RWPE1 (cell line): ENCODE measurements at places on chromosomes 6 and 20.

DNA sequence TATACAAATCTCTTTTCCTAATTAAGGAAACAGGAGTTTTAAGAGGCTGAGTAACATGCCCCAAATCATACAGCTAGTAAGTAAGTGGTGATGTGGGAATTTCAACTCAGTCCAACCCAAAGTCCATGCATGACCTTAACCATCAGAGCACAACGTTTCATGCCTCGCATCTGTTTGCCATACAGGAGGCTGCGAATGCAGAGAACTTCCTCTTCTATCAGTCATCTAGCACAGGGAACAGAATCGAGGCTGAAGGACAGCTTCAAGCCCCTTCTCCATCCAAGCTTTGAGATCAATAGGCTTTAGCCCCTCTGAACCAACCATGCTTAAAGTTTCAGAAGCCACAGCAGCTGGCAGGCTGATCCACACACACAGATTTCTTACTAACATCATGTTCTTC is 113.2 kb downstream of the MAFB start:
- DNase-seq, result no peak

DNA sequence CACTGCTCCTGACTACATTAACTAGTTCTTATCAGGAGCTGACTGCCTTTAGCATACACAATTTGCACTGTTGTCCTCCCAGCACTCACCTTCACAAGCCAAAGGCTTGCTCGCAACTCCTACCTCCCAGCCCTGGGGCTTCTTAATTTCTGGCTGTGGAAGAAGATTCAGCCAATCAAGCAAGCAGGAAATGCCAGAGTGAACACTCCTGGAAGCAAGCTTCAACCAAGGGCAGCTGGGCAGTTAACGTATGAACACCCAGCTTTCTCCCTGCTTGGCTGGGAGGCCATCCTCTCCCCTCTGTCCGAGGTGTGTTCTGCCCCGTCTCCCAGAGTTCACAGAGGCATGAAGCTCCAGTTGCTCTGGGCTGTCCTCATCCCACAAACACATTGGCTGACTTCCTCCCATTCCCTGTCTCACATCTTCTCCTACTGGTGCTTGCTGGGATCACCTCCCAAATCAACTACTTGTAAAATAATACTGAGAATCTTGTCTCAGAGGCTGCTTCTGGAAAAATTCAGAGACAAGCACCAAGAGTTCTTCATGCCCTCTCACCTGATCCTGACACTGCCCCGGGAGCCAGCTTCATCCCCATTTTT is 15.3 kb upstream of the SRSF6 start:
- no peak for DNase-seq

DNA sequence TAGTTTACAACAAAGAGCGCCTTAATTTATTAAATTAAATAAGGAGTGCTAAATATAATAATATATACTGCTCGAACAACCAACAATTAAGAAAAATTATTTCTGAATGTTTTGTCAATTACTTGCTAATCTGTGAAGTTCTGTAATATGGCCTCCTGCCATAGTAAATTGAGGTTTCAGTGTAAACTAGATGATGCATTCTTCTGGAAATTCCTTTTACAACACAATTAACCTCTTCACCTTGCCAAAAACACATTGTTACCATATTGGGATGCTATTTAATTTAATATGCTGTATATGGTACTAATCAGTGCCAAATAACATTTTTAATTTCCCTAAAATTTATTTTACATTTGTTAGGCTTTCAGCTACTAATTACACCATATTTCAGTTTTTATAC is 808.4 kb upstream of the CITED2 start:
- no peak for DNase-seq

- no peak for DNase-seq
These were observed 228.8 kb downstream of the TBC1D32 start for GRCh38 chr6:121105461-121105860.

DNA sequence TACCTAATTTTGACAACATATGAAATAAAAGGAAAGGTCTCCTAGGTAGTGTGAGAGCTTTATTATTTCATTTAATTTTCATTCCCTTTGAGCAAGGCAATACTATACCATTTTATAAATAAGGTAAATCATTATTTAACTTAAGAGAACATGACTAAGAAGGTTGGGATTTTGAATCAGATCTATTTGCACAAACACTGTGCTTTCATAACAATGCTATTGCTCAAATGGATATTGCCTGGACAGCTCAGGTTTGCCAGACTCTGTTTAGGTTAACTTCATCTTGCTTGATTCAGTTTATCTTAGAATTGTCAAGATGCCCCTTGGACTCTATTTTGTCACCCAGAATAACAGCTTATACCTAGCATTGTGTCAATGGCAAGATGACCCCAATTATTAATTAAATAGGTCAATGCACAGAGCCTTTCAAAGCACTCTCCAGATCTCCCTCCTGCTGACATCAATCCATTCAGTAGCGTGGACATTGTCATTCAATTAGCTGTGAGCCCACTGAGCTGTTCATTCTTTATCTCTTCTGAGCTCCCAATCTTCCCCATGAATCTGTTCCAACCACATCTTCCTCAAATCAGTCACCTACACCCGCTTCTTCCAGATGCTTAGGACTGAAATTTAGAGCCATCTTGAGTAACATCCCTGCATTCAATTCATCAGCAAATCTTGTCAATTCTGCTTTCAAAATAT is 42.1 kb upstream of the TMEM30A start:
- DNase-seq, result peak; percentile 6

DNA sequence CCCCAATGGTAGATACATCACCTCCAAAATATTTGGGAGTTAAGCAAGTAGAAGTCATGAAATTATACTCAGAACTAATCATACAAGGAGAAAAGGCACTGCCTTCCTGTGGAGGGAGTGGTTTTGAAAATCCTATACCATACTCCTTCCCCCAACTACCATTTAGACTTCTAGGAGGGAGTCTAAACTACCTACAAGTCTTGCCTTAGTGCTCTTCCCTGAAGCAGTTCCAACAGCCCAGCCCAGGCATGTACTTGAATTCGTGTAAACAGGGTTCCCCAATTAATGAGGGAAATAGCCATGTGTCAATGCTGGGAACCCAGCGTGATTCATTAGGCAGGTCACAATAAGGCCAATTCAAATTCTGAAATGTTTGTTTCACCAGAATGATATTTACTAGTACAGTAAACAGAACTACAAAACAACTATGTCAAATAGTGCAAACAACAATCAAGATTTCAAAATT is 39.1 kb upstream of the SGK1 start:
- DNase-seq, result no peak

- no peak for DNase-seq
These were observed 186.9 kb downstream of the PREX1 start for GRCh38 chr20:48640871-48641270.

GRCh38 chr6:49849213-49849907 is 17.0 kb downstream of the CRISP1 start:
- DNase-seq, result peak; percentile 38

GRCh38 chr6:159074120-159074684 is 29.4 kb upstream of the TAGAP start:
- DNase-seq, result peak; percentile 44

DNA sequence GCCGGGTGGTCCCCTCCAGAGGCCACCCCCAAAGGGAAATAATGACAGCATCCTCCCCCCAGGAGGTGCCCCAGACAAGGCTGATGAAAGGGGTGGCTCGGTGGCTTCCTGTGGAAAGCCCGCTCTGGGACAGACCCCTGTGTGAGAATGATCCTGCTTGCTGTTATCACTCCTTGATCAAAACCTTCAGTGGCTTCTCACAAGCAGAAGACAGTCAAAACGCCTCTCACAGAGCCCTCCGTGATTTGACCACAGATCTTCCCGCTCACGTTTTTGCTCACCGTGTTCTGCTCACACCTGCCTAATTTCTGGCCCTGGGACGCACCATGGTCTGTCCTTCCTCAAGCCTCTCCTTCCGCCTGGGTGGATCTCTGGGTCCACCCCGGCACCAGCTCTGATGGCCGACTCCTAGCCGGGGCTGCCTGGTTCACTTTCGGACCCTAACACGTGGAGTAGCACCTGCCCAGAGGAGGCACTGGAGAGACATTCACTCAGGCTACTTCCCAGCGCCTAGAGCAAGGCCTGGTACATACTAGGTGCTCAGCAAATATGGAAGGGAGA is 210.4 kb downstream of the ANKRD60 start:
- no peak for DNase-seq

GRCh38 chr20:24708411-24709295 is 239.2 kb downstream of the SYNDIG1 start:
- no peak for DNase-seq

GRCh38 chr6:106527117-106527516 is 102.2 kb downstream of the RTN4IP1 start:
- no peak for DNase-seq

- DNase-seq, result no peak
These were observed 6.8 kb upstream of the FASTKD5 start for GRCh38 chr20:3166338-3166912.
